ENCODE measurements at places on chromosomes 11 and 22. TPM values are rescaled to one million over a fixed set of nuclear protein-coding genes. Genes with fewer than 3 reads are reported as not detected.

CFAP300 gene
- not detected for total RNA-seq

PGA3 gene
- not detected for total RNA-seq

CD82 gene
- 343 TPM for total RNA-seq

OR6A2 gene
- 0.04 TPM for total RNA-seq

RBFOX2 gene
- 4.7 TPM for total RNA-seq

NRXN2 gene
- total RNA-seq: 0.58 TPM

IFITM10 gene
- total RNA-seq: not detected

GRCh38 chr11:3014057-3014938, 22.2 kb upstream of the NAP1L4 start:
- peak; percentile 74 for DNase-seq

- DNase-seq: no peak
Observed at GRCh38 chr11:82117362-82117761, 616.3 kb downstream of the FAM181B start.

DNA sequence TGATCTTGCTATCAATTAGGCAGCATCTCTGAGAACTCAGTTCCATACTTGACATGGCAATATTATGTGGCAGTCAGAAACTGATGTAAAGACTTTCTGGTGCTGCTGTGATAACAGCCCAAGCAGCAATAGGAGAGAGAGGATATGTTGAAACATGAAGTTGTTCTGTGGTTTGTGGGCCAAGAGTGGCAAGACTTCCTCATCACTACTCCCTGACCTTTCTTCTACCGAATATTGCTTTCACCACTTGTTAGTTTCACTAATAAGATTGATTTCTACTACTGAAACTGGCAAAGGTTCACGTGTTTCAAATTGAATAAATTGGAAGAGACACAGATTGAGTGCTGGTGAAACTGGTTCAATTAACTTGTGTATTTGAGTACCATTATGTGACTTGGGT, 852.6 kb upstream of the RAG2 start:
- peak; percentile 3 for DNase-seq

DNA sequence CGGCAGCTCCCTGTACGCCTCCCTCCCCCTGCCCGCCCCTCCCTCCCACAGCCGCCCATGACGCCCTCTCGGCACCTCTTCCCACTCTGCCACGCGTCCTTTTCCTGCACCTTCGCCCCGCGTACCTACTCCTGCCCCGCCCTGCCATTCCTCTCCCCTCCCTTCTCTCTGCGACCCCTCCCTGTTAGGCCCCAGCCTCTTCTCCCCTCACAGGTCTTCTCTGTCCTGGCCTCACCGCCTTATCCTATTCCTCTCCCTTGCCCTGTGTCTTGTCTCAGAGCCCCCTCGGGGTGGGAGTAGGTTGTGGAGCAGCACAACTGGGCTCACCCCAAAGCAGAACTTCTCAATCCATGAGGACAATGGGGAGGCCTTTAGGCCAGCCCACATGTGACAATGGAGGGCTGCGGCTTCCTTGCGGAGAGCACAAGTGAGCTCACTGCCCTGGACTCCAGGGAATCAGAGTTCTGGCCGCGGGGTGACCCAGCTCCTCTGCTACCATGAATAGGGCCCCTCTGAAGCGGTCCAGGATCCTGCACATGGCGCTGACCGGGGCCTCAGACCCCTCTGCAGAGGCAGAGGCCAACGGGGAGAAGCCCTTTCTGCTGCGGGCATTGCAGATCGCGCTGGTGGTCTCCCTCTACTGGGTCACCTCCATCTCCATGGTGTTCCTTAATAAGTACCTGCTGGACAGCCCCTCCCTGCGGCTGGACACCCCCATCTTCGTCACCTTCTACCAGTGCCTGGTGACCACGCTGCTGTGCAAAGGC, 539 bp downstream of the SLC35C1 start:
- no peak for DNase-seq

- DNase-seq: no peak
Observed at GRCh38 chr11:114399490-114400215, 658 bp downstream of the C11orf71 start.

- no peak for DNase-seq
Observed at GRCh38 chr11:30329150-30329940, 6.4 kb downstream of the ARL14EP start.

GRCh38 chr11:46485856-46486443, 94.4 kb upstream of the CHRM4 start:
- no peak for DNase-seq

GRCh38 chr22:49230194-49230577, 597.5 kb downstream of the BRD1 start:
- DNase-seq: no peak

DNA sequence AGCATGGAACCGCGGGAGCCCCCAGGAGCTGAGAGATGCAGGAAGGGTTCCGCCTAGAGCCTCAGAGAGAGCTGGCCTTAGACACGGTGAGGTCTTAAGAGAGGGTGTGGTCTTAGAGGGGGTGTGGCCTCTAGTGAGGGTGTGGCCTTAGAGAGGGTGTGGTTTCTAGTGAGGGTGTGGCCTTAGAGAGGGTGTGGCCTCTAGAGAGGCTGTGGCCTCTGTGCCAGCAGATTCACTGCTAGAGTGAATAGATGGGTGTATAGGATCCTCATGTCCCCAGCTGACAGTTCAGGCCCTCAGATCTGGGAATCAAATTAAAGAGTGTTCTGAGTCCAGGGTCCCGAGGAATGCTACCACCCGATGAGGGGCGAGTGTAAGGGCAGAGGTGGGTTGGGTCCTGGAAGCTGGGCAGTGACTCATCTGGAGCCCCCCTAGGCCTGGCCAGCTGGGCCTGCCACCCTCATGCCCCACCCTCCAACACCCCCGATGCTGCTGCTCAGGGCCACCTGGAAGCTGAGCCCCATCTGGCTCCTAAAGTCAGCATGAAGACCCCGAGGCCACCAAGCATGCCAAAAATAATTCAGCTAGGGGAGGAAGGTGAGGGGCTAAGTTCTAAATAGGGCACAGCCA, 49.5 kb downstream of the IGF2 start:
- peak; percentile 37 for DNase-seq

GRCh38 chr11:120564573-120565311, 53.2 kb downstream of the GRIK4 start:
- peak; percentile 77 for DNase-seq

DNA sequence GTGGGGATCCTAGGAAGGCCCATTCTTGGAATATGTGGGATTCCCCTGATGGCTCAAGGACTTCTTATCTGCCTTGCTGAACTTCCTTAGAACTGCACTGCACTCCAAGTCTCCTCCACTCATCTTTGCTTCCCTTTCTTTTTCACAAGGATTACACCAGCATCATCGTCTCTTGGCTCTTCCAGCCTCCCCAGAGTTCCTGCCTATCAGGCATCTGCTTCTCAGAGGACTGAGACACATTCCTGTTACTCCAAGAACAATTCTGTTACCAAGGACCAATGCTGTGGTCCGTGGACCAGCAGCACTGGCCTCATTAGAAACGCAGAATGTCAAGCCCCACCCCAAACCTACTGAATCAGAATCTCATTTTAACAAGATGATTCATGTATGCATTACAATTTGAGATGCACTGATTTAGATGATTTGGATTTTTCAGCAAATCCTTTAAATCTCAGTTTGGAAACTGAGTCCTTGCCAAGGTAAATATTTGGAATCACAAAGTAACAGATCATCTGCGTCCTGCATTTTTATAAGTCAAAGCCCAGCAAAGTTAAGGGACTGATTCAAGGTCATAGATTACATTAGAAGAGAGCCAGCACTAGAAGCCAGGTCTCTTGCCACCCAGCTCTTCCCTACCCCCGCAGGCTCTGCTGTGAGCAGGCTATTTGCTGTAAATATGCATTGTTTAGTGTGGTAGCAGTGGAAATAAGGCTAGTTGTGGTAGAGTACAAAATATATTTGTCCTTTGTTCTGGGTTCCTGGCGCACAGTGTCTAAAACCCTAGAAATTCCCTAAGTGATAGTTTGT, 110.9 kb downstream of the SWAP70 start:
- no peak for DNase-seq

DNA sequence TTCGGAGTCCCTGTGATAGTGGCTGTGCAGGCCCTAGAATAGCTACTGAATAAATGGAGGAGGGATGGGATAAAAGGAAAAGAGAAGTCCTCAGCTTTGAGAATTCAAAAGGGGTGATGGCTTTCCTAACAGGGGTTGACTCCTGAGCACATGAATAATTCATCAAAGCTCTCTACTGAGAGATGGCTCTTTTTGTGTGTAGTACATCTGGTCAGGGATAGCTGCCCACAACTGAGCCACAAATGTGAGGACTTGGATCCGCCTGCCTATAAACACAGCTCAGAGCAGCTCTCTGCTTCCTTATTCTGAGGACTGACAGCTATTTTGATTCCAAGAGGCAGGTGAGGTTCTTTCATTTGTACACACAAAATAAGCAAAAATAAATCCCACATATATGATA, 82.3 kb downstream of the USP35 start:
- no peak for DNase-seq

DNA sequence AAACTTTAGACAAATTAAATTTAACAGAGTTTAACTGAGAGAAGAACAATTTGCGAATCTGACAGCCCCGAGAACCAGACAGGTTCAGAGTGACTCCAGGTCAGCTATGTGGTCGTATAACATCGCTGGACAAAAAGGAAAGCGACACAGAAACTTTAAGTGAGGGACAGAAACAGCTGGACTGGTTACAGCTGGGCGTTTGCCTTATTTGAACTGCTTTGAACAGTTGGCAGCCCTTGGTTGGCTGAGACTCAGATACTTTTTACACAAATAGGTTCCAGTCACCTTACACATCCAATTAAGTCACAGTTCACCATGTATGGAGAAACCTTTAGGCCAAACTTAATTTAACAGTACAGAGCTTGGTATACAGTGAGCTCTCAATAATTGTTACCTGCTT, 436.9 kb downstream of the GUCY1A2 start:
- no peak for DNase-seq

DNA sequence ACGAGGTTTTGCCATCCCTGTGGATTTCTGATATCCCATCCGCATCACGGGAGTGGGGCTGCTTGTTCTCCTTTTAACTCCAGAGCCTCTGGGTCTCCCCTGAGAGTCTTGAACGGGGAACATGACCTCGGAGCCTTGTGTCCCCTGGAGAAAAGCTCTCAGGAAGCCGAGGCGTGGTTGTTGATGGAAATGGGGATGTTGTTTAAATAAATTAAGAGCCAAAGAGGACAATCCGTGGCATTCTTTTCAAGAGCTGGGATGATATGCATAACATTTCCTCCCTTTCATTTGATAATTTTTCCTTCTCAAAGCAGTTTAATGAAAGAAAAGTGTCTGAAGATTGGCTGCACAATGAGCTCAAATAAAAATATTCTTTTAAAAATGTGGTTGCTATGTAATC, 14.2 kb downstream of the TSPAN18 start:
- no peak for DNase-seq

DNA sequence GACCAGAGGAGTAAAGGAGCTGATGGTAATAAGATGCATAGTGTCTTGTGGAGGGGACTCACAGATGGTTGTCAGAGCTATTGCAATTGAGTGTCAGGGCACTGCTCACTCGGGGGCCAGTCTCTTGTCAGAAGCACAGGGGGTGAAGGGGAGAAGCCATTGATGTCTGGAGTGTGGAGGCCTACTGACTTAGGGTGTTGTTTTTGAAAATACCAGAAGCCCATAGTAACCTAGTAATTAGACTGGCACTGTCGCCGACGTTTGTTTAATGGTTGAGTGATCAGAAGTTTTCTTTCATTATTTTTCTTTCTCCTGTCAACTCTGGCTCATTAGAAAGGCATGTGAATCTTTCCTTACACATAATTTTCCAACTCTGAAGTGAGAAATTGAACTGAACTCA, 151.6 kb upstream of the TENM4 start:
- DNase-seq: no peak

- DNase-seq: peak; percentile 63
Observed at GRCh38 chr11:71452199-71453036, 585 bp upstream of the NADSYN1 start.

GRCh38 chr11:77413850-77414460, 59.9 kb downstream of the PAK1 start:
- no peak for DNase-seq

GRCh38 chr11:2099516-2100349, 39.5 kb downstream of the IGF2 start:
- no peak for DNase-seq

All from activated naive CD8-positive, alpha-beta T cell treated with anti-CD3 and anti-CD28 coated beads for 36 hours (primary cell).